ENCODE measurements at places on chromosomes 7 and 10.
A peak's percentile ranks its signal among the peaks of the same experiment; 100 is the strongest.

- DNase-seq: no peak
Observed at GRCh38 chr10:109534193-109534592, 389.1 kb downstream of the XPNPEP1 start.

DNA sequence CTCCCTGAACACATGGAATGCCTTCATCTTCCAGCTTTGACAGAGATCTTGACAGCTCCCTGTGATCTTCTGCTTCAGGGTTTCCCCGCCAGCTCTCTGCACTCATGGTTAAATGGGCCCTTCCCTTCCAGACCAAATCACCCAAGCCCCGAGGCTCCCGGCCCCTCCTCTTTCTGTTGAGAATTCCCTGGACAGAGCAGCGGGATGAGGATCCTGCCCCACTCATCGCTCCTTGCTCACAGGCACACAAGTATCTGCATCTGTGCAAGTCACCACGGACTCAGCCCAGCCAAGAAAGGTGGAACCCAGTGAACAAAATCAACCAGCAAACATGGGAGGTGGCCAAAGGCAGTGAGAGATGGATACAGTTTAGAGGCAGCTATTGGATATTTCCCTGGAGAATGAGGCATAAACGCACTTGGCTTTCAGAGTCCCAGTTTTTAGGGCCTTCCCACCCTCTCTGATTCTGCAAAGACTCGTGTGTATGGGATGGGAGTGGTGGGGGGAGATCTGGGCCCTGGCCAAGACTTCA, 37.7 kb upstream of the CXCL12 start:
- DNase-seq: no peak

- no peak for DNase-seq
Observed at GRCh38 chr7:22630069-22630468, 96.9 kb upstream of the IL6 start.

DNA sequence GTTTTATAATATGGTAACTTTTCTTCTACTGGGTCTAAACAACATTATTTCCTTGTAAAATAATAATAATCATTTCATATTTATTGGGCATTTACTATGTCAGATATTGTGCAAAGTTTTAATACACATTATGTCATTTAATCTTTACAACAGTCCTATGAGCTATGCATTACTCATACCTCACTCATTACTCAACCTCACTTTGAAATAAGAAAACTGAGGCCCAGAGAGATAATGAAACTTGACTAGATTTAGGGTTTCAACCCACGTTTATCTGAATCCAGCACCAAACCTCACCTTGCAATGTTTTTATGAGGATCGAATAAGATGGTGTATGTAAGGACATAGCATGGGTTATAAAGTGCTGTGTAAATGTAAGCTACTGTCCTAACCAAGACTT, 153.2 kb upstream of the SLC13A1 start:
- no peak for DNase-seq

- DNase-seq: no peak
Observed at GRCh38 chr7:67843001-67843565, 846.5 kb downstream of the TYW1 start.

DNA sequence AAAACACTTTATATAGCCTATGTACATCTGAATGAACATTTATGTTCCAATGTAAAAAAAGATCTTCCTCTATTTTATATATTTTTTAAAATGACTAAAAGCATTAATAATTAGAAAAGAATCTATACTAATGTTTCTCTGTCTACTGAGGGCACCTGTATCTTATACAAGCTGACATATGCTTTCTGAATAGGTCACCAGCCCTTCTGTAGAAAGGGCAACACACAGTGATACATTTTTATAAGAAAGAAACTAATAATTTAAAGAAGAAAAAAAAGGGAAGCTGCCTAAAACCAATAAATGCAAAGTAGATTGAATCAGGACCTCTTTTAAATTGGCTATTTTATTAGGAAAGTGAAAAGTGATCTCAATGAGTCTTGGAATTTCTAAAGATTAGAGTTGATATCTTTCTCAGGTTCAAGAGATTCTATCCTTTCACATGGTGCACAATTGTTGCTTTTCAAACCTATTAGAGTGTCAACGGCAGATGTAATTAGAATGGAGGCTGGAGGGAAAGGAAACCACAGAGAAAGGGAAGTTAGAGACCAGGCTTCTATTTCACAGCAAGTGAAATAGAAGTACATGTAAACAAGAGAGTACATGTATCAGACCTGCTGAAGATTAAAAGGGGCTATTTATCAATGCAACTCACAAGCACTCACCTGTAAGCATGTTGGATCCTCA, 6.3 kb downstream of the MTPN start:
- no peak for DNase-seq

GRCh38 chr10:1324903-1325302, 268.7 kb downstream of the WDR37 start:
- DNase-seq: no peak

DNA sequence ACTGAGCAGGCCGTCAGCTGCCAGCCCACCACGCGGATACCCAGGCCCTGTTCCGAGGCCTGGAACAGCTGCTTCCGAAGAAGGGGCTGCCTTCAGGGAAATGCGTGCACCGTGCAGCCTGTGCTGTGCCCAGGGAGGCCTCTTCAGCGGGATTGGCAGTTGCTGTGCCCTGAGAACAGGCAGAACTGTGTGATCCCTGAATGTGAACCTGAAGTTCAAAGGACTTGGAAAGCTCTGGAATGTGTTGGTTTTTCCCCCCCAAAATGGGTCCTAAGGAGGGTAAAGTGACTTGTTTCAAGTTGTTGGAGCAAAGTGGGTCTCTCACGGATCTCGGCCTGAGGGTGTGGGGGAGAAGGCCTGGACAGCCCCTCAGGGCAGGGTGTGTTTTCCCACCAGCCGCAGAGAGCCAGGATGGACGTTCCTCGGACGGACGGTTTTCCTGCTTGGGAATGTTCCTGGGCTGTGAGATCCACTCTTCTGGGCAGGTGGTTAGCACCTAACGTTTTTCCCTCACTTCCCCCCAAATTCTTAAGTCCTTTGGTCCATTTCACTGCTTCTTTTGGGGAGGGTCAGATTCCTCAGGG, 2.1 kb downstream of the SPRN start:
- no peak for DNase-seq

- peak; percentile 79 for DNase-seq
Observed at GRCh38 chr10:85642421-85643170, 724.0 kb downstream of the GRID1 start.

DNA sequence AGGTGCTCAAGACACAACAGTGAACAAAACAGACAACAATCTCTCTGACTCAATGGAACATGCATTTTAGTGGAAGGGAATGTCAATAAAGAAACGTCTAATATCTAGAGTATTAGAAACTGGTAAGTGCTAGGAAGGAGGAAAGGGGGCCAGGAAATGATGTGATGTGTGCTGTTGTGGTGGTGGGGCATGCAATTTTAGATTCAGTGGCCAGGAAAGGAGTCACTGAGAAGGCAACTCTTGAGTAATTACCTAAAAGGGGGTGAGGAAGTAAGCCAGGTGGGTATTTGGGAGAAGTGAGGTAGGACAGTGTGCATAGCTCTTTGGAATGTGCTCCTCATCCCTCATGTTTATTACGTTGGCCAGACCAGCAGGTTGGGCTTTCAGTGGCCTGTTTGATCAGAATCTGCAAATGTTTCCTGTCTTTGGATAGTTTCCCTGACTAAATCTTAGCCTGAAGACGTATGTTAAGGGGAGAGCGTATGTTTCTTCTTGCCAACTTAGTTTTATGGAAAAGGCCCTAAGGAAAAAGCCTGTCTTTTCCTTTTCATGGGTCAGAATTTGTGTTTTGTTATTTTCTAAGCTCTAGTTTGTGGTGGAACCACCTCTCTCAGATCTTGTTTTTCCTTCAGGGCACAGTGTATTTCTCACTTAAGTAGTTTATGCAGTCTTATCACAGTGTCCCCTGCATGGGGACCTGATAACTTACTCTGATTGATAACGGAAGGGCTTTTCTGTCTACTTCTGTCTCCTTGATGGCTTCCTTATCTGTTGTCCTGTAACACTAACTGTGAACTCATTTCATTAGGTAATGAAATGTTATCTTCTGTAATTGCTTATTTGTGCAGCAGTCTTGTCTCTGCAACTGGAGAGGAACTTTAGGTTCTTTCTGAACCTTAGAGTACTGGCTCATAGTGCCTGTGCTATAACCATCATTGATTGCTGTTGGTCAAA, 203.7 kb downstream of the AUTS2 start:
- no peak for DNase-seq

- no peak for DNase-seq
Observed at GRCh38 chr7:97377713-97378112, 260.2 kb downstream of the SDHAF3 start.

DNA sequence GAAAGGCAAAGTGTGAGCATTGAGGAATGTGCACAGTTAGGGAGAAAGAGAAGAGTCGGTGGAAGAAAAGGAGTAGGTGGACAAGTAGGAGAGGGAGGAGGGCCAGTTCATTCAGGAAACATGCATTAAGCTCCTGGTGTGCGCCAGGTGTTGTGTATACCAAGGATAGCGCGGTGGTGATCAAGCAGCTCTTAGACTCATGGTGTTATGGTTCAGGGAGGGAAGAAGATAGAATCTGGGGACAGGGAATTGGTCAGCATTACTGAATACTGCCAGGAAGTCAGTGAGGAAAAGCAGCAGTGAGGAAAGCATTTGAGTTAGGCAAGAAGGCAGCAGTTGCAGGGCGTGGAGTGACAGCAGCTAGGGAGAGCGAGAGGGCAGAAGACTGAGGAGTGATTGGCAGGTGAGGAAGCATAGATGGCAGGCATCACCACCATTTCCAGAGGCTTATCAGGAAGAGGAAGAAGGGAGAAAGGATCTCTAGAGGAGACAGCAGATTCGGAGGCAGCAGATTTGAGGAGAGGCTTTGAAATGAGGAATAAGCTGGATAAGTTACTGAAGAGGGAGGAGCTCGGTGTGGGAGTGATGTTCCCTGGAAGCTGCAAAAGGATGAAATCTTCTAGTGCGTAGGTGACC, 265.6 kb downstream of the GFRA1 start:
- DNase-seq: no peak

- DNase-seq: no peak
Observed at GRCh38 chr7:44387389-44387788, 62.0 kb upstream of the CAMK2B start.

- no peak for DNase-seq
Observed at GRCh38 chr10:31962826-31963588, 34.4 kb upstream of the ARHGAP12 start.

DNA sequence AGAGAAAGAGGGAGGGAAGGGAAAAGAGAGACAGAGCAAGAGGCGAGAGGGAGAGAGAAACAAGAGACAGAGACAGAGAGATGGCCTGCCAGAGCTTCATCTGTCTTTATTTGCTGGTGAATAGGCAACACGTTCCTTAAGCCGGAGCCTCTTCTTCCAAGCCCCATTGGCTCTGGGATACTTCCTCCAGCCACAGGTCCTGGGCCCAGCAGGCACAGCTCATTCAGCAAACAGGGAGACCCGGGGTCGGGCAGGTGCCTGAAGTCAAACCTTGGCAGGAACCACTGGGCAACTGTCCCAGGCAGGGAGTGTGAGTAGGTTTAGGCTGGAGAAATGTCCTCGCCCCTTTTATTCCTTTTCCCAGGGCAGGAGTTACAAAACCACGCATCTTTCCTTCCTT, 68.2 kb downstream of the MYL10 start:
- no peak for DNase-seq

DNA sequence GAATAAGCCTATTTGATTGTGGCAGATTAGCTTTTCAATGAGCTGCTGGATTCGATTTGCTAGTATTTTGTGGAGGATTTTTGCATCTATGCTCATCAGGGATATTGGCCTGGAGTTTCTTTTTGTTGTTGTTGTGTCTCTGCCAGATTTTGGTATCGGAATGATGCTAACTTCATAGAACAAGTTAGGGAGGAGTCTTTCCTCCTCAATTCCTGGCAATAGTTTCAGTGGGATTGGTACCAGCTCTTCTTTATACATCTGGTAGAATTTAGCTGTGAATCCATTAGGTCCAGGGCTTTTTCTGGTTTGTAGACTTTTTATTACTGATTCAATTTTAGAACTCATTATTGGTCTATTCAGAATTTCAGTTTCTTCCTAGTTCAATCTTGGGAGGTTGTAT, 43.4 kb upstream of the KLF14 start:
- DNase-seq: no peak

DNA sequence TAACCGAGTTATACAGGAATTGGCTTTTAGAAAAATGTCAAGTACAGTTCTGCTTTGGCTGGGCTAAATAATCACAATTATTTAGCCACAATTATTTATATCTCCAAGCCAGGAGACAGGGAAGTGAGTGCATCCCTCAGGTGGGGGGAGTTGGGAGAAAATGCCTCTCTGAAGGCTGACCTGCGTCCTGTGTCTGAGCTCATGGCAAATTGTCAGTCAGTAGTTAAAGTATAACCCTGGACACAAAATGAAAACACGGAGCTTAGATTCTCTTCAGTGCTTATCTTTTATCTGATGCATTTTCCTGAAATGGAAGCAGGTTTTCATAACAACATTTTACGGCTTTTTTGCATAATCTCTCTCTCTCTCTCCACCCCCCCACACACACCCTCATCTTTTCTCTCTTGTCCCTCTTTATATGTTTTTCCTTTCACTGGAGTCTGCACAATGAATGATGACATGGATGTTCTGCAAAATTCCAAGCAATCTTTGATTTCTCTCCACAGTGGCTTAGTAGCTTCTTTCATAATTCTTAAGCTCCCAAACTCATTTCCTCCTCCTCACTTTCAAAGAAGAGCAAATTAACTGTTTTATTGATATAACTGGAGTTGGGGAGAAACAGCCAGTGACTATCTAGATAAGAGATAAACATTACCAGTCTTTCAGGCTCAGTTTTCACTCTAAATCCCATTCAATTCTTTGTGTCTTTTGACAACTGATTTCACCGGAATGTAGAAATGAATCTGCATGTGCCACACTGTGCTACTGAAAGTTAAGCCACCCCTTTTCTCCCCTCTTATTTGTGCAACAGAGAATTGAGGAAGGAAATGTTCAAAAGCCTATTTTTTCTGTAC, 521.4 kb upstream of the GHITM start:
- DNase-seq: no peak

- no peak for DNase-seq
Observed at GRCh38 chr10:125201791-125202622, 41.6 kb upstream of the CTBP2 start.

DNA sequence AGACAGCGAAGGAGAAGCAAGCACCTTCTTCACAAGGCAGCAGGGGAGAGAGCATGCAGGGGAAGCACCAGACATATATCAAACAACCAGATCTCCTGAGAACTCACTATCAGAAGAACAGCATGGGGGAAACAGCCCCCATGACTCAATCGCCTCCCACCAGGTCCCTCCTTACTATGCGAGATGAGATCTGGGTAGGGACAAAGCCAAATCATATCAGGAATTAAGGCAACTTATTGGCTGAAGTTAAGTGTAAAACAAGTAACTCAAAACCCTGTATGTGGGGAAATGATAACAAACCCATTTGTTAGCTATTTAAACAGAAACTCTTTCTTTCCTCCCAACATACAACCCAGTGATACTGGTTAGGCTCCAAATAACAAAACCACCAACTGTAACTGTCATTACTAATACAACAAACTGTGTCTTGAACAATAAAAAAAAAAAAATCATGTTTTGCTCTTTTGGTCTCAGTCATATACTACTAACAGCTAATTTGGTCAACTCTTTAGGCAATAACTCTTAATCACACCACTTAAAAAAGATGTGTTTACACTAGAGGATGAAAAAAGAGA, 57.8 kb downstream of the MINDY3 start:
- DNase-seq: no peak

- DNase-seq: no peak
Observed at GRCh38 chr10:11023009-11023953, 5.6 kb downstream of the CELF2 start.
